ENCODE measurements at places on chromosomes 16 and 17.

- DNase-seq: no peak
These were observed 4.9 kb upstream of the PABPN1L start for GRCh38 chr16:88871349-88871702.

DNA sequence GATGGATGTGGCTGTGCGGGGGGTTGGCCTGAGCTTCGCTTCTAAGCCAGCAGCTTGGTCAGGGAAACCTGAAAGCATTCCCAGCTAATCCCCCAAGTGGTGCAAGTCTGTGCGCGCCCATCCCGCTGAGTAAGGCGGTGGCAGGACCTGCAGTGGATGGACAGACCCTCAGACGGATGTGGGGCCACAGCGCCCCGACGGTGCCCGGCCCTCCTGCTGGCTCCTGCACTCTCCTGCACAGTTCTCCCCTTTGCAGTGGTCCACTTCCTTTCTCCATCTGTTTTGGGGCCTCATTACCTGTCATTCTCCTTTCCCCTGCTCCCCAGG is 2.3 kb downstream of the ATP2A1 start:
- no peak for DNase-seq

- DNase-seq: no peak
These were observed 22.4 kb downstream of the SLC35G3 start for GRCh38 chr17:35171834-35172233.

- DNase-seq: peak; percentile 31
These were observed 3.0 kb upstream of the CHD3 start for GRCh38 chr17:7885367-7886226.
